Activated T-cell treated with anti-CD3 and anti-CD28 coated beads, Interleukin-2, amount 50 U/mL, for 4 hours (primary cell): ENCODE measurements at places on chromosomes 6 and 20.

- no peak for DNase-seq
Measured at GRCh38 chr6:88705601-88706000, 257.8 kb downstream of the RNGTT start.

DNA sequence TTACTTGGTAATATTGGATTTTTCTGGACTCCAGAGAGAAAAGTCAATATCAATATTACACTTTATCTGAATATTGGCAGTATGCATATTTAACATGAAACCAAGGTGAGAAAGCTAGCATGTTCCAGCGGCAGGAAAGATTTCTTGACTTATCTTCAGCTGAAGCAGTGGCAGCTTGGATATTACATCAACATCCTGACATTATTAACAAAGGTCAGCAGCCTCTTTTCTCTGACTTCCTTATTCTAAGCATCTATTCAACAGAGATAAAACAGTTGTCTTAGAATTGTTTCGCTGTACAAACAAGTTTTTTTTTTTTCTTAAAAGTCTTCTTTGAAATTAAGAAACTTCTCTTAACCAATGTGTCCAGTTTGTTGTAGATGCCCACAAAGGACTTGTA is 11.8 kb downstream of the DCBLD1 start:
- no peak for DNase-seq

DNA sequence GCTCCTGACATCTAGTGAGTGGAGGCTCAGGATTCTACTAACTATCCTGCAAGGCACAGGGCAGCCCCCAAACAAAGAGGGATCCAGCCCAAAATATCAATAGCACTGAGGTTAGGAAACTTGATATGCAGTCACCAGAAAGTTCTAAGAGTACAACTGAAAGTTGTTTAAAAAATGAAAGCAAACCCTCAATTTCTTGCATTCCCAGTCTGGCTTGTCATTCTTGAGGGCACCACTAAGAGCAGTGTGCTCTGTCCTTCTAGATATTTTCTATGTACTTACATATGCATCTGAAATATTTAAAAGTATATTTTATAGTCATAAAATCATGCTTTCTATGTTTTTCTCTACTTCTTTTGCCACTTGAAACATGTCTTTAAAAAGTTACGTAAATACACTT is 35.9 kb downstream of the CST8 start:
- no peak for DNase-seq

DNA sequence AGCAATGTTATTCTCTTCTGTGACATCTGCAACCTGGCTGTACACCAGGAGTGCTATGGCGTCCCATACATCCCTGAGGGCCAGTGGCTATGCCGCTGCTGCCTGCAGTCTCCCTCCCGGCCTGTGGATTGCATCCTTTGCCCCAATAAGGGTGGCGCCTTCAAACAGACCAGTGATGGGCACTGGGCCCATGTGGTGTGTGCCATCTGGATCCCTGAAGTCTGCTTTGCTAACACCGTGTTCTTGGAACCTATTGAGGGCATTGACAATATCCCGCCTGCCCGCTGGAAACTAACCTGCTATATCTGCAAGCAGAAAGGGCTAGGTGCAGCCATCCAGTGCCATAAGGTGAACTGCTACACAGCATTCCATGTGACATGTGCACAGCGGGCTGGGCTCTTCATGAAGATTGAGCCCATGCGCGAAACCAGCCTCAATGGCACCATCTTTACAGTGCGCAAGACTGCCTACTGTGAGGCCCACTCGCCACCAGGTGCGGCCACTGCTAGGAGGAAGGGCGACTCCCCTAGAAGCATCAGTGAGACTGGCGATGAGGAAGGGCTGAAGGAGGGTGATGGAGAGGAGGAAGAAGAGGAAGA is 4.6 kb downstream of the BRPF3 start:
- no peak for DNase-seq

DNA sequence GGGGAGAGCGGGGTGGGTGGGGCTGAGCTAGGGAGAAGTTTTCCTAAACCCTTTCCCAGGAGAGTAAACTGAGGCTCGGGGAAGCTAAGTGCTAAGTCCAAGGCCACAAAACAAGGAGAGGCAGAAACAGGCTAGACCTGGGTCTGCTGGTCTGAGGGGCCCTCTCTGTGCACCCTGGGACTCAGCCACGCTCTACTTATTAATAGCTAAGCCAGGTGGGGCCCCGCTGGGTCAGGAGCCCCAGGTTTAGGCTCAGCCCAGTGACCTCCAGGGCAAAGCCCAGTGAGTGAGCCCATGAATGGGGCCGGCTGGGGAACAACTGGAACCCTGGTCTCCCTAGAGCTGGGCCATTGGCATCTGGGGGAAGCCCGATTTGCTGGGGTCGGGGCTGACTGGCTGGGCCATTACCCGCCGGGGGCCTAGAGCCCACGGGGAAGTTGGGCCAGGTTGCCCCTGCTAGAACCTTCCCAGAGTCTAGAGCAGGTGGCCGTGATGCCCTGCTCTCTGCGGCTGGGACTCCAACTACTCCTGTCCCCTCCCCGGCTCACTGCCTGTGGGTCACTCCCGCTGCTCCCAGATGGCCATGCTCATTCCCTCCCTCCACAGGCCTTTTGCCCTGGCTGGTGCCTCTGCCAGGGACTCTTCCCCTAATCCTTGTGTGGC is 24.1 kb upstream of the NOL4L start:
- DNase-seq = no peak

DNA sequence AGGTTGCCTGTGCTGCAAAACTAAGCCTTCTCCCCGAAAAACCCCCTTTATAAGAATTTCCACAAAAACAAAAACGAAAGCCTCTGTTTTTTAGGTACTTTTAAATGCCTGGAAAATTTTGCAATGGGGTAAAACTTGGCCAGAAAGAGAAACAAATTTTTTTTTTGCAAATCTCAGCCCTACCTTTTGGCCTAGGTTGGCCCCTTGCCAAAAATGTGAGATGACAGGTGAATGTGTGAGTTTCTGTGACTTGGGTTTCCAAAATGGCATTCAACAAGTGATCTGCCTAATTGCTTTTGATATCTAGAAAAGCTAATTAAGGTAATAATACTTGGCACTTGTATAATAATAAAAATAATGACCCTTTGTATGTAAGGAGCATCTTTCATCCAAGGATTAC is 48.4 kb downstream of the MAFB start:
- DNase-seq = no peak

GRCh38 chr20:18056174-18057100 is 1.3 kb downstream of the OVOL2 start:
- no peak for DNase-seq

DNA sequence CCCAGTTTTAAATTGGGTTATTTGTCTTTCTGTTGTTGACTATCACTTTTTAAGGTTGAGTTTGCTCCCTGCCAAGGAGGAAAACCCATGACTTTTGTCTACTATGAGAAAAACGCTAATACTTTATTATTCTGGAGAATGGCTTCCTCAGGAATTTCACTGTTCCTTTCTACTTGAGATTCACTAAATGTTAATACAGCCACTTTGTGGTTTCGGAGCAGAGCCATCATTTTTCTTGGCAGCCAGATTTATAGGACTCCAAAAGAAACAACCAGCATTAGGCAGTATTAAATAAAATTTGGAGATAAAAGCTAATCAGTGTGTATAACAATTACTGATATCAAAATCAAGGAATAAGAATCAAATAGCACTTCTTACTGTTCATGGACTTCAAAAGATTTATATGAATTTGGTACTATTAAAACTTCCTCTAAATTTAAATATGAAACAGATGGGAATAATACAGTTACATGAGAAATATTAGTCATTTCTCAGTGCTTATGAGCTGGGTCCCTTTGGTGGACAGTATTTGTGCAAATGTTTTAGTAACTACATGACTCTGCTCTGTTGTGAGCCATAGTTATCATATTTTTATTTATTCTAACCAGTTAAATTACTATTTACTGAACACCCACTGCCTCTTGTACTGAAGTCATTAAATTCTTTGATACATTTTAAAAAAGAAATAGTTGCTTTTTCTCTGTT is 64.1 kb upstream of the FBXO30 start:
- no peak for DNase-seq

GRCh38 chr6:40854592-40854991 is 184.4 kb downstream of the UNC5CL start:
- no peak for DNase-seq

- DNase-seq = no peak
Measured at GRCh38 chr6:50681213-50681824, 32.0 kb upstream of the TFAP2D start.

GRCh38 chr6:26358511-26358981 is 6.5 kb upstream of the BTN3A2 start:
- DNase-seq = no peak

DNA sequence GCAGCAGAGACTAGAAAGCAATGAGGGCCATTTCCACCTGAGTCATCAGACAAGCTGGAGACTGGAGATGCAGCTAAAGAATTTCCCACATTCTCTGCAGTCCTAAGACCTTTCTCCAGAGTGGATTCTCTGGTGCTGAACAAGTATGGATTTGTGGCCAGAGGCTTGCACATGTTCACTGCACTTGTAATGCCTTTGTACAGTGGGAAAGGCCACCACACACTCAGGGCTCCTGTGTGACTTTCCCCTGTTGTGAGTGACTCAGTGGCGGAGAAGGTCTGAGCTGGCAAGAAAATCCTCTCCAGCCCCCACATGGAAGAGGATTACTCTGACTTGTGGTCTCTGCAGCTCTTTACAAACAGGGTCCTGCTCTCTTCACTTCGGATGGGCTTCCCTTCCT is 192.3 kb downstream of the C6orf118 start:
- no peak for DNase-seq

GRCh38 chr6:17473554-17473953 is 80.2 kb downstream of the CAP2 start:
- DNase-seq = no peak

GRCh38 chr20:53943522-53944291 is 126.7 kb downstream of the BCAS1 start:
- DNase-seq = peak; percentile 32

GRCh38 chr6:52335576-52335975 is 26.4 kb upstream of the PAQR8 start:
- DNase-seq = no peak

DNA sequence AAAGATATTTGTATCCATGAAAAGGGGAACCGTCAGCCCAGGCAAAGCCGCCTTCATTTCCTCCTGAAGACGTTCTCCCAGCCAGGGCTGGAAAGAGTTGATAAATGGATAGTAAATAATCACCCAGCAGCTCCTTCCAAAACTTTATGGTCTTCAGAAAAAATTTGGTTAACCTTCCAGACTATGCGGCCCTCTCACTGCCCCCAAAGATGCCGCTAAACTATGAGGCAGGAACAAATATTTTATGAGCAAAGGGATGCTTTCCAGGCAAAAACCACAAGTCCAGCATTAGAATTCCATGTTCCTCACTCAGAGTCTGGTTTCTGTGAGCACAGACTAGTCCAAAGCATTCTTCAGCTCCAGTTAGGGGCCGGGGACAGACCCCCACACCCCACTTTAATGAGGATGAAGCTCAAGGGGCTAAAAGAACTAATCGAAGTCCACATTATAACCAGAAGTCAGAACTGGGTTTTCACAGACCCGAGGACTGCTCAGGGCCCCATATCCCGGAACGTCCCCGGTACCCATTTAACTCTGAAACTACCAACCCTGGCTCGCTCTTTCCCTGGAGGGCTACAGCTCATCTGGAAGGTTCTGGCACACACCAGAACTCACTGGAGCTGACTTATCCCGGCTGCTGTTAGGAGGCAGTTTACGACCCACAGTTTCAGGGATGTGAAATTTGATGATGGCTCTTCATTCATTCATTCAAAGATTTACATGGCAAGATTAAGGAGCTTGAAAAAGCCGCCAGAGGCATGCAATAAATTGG is 29.4 kb downstream of the BMP7 start:
- no peak for DNase-seq

DNA sequence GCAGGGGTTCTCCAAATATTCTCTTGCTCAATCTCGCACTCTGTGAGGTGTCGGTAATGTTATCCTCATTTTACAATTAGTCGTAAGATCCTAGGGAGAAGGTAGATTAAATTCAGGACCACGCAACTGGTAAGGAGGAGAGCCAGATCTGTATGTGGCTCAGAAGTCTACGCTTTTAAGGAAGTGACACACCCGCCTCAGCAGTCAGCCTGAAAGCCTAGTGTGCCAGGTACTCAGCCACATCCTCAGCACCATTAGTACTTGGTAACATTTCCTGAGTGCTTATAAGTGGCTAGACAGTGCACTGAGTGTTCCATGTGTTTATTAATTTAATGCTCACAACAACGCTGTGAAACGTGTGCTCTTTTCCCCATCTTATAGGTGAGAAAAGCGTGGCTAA is 63.7 kb downstream of the DHX35 start:
- DNase-seq = no peak

GRCh38 chr6:10837009-10837621 is 1.2 kb downstream of the MAK start:
- no peak for DNase-seq

- no peak for DNase-seq
Measured at GRCh38 chr20:58647796-58648501, 3.1 kb upstream of the STX16 start.

- DNase-seq = no peak
Measured at GRCh38 chr6:83758533-83758932, 49.6 kb upstream of the SNAP91 start.

- DNase-seq = no peak
Measured at GRCh38 chr20:19683188-19683587, 74.9 kb upstream of the RIN2 start.

- no peak for DNase-seq
Measured at GRCh38 chr6:10403385-10404106, 11.3 kb downstream of the TFAP2A start.

DNA sequence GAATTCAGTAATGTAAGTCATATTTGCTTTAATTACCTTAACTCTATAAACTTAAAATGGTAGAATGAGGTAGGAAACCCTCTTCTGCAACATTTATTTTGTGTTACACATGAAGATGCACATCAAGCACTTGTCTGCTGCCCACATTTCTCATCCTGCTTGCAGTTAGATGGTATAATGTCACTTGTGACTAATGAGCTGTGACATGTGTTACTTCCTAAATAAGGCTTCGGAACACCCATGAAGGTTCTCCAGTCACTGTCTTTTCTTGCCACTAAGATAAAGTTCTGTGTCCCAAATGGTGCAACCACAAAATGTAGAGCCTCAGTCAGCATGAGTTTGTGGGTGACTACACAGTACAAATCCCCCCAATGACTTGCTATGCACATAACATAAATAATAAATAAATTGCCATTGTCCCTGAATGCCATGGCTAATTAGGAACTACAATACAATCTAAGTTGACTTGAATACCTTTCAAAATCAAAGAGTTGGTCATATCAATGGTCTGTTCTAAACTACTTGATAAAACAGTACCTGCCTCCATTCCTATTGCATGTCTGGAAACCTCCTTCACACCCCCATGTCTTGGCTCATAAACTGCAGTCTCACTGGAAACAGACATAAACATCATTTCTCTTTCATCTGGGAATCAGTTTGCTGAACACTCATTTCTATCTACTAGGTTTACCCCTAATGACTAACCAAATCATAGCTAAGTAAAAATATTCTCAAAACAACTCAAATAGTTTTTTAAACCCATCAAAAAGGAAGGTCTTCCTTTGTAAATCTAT is 157.2 kb downstream of the PTPRK start:
- DNase-seq = no peak

- DNase-seq = no peak
Measured at GRCh38 chr6:42808492-42809483, 26.9 kb downstream of the BICRAL start.
